ENCODE measurements at places on chromosomes 5 and 9. TPM values are rescaled to one million over a fixed set of nuclear protein-coding genes. Genes with fewer than 3 reads are reported as not detected.

The SYNPO gene
- total RNA-seq: 7.7 TPM

GRCh38 chr5:119318256-119318894 lies 37.4 kb upstream of the TNFAIP8 start:
- H3K27ac ChIP-seq: no peak overlapping the region
- H3K36me3 ChIP-seq: no peaks in the 10 kb centered on the region
- H3K4me3 ChIP-seq: no peak overlapping the region
- DNase-seq: no peak

DNA sequence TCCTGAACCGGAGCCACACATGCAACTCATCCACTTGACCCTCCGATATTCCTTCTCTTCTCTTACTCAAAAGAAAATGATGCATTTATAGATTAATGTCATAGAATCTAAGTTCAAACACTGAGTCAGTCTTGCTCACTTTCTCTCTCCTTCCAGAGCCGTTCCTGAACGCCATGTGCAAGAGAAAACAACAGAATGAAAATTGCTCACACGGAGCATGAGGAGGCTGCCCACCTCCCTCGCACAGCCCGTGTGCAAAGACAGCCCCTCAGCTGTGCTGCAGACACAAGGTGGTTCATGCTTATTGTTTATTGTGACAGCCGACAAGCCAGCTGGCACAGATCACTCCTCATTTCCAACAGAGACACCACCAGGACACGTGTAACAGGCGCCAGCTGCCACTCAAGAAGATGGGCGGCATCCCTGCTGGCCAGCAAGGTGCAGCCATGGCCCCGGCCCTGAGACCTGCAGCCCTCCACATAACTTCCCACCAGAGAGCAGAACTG lies 290.8 kb downstream of the GLIS3 start:
- no peaks in the 10 kb centered on the region for H3K4me1 ChIP-seq
- DNase-seq: no peak
- no peaks in the 10 kb centered on the region for H3K36me3 ChIP-seq
- H3K4me3 ChIP-seq: no peak overlapping the region
- H3K27ac ChIP-seq: no peak overlapping the region

DNA sequence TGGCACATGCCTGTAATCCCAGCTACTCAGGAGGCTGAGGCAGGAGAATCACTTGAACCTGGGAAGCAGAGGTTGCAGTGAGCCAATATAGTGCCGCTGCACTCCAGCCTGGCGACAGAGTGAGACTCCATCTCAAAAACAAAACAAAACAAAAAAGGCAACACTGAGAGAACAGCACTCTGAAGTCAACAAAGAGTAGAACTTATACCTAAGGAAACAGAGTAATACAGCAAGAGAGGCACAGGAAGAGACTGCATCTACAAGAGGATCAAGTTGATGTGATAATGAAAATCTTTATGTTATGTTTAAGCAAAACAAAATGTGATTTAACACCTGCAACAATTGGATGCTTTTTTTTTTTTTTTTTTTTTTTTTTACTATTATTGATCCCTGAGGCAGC lies 33.1 kb downstream of the FYB1 start:
- peaks cover 2% of the 10 kb centered on the region for H3K4me1 ChIP-seq
- H3K27ac ChIP-seq: no peak overlapping the region
- H3K4me3 ChIP-seq: no peak overlapping the region
- H3K36me3 ChIP-seq: no peaks in the 10 kb centered on the region
- no peak for DNase-seq

DNA sequence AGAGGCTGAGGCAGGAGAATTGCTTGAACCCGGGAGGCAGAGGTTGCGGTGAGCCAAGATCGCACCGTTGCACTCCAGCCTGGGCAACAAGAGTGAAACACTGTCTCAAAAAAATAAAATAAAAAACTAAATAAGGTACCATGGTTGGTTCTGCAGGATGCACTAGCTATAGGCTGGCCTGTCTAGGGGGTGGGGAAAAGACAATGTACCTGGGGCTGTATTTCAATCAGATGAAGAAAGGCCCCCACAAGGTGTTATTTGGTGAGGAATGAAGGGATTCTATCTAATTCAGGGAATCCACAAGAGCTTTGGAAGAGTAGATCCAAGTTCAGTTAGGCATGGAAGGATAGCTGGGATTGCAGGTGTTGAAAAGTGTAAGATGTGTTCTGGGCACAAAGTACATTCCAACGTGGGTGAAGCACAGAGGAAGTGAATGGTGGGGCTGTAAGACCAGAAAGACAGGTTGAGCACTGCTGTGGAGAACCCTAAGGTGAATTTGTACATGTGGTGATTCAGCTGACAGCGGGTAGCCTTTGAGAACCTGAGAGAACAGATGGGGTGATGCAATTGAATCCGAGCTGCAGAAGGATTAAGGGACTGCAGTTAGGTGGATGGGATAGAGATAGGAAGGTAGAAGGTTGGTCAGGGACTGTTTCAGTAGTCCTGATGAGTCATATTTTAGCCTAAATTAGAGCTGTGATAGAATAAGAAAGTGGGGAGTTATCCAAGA lies 71.8 kb downstream of the CAST start:
- no peak overlapping the region for H3K27ac ChIP-seq
- peaks cover 24% of the 10 kb centered on the region for H3K36me3 ChIP-seq
- no peak overlapping the region for H3K4me3 ChIP-seq
- no peaks in the 10 kb centered on the region for H3K4me1 ChIP-seq

GRCh38 chr5:4882186-4882585 lies 257.9 kb upstream of the ADAMTS16 start:
- no peak overlapping the region for H3K4me3 ChIP-seq
- DNase-seq: no peak

Measured in muscle of leg (tissue), 16 donors.